ENCODE measurements at places on chromosomes 12 and 14.

- DNase-seq: peak; percentile 82
Observed at GRCh38 chr12:56193025-56193578, 3.8 kb upstream of the SMARCC2 start.

DNA sequence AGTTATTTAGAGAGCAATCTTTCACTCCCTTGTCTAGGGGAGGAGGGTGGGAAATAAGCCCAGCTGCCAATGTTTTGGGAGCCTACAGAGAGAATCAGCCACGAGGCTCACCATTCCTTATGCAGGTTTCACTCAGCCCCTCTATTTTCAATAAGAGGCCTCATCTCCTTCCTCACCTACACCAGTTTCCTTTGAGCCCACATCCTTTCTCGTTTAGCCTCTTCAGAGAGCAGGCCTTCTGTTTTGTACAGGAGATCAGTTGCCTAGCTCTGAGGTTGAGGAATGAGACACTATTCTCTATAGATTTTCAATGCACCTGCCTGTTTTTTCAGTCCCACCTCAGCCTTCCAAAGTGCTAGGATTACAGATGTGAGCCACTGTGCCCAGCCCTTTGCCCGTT, 17.9 kb downstream of the SNAPC1 start:
- DNase-seq: peak; percentile 45

DNA sequence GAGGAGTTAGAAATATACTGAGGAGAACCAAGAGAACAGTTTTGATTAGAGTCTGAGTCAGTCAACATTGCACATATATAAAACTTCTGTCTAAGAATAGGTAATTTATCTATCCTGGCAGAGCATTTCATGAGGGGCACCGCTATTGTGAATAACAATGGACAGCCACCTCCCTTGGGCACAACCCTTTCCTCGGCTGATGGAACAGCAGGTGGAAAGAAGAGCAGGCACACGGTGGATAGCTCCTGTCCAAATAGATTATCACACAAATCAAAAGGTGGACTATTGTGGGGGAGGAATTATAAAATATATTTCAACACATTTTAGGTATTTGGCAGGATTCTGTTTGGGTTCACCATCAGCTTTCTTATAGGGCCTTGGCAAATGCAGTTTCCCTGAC, 84.0 kb upstream of the PTPRB start:
- DNase-seq: no peak

- no peak for DNase-seq
Observed at GRCh38 chr12:30180602-30181001, 396.9 kb upstream of the TMTC1 start.

DNA sequence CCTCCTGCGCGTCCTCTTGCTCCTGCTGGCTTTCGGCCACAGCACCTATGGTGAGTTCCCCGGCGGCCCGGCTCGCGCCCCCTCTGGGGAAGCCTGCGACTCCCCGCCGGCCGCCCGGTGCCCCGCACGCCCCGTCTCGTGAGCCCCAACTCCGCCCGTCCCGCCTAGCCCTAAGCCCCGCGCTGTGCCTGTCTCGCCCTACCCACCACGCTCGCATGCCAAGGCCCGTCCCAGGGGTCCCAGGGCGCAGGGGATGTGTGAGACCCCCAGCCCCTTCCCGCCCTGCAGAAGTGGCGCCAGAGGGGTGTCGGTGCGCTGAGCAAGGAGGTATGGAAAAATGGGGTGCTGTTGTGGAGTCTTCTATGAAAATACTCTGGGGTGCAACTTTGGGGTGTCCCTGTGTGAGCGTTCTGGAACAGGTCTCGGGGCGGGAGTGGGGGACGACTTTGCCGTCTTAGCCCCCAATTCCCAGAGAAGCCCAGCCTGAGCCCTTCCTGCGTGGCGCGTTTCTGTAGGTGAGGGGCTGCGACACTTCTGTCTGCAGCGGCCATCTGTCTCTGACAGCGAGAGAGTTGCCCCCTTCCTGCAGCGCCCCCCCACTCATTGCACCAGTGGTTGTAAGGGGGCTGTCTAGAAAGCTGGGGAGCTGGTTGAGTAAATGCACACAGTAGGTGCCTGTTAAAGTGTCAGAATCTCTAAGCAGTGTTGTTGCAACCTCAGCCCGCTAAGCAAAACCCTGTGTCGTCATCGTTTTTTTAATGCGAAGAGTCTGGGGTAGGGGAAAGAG, 587 bp downstream of the DLK1 start:
- no peak for DNase-seq

DNA sequence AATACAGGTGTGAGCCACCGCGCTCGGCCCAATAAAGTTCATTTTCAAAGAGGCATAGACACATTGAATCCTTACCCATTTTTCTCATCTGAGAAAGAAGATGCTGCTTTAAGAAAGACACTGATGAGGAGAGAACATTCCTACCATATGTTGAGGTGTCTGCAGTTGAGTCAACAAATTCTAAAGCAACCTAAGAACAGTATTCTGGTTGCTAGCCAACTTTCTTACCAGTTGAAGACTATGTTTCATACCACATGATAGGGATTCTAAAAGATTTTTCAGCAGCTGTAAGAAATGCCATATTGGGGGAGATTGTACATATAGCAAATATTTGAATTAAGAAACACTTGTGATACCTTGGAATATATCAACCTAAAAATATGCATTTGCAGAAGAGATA, 160.1 kb downstream of the SRGAP1 start:
- no peak for DNase-seq

DNA sequence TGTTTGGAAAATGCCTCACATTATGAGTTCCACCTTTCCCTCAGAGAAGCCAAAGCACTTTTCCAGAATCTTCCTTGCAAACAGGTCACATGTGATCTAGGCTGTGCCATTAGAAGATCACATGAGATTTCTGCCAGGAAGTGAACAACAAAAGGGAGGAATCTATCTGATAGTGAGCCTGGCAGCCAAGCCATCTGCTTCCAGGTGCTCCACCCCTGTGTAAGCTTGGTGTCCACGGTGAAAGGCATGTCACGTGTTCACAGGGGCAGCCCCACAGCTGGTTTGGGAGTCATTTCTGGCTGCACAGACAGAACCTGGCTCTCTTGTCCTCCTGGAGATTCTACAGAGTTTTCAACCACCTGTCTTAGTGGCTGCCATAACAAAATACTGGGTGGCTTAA, 3.5 kb upstream of the KSR2 start:
- no peak for DNase-seq

- no peak for DNase-seq
Observed at GRCh38 chr14:68427550-68427890, 365.3 kb downstream of the ZFP36L1 start.

GRCh38 chr12:62839869-62840660, 94.9 kb downstream of the PPM1H start:
- DNase-seq: no peak

- no peak for DNase-seq
Observed at GRCh38 chr12:109127533-109128242, 11.3 kb downstream of the ACACB start.

- DNase-seq: peak; percentile 34
Observed at GRCh38 chr14:39431416-39432178, 636 bp downstream of the FBXO33 start.

- no peak for DNase-seq
Observed at GRCh38 chr12:100574187-100575074, 947 bp downstream of the GAS2L3 start.

DNA sequence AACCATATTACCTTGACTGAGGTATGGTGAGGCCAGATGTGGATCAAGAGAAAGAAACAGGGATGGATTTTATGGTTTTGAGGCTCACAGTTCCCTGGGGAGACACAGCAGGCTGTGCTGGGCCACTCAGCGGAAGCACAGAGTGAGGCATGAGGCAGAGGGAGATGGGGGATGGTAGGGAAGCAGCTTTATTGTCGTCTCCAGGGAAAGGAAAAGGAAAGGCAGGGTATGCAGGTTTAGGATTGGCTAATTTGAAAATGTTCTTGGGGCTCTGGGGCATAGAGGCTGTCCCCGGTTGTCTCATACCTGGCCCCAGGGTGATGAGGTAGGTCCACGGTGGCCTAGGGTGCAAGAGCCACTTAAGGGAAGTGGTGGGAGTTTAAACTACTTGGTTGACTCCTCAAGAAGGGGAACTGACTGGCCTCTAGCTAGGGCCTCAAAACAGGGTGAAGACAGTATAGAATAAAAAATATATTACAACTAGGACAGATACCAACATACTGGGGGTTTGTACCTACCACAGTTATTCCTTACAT, 322.8 kb downstream of the RGS6 start:
- DNase-seq: no peak

GRCh38 chr12:77222336-77222735, 157.0 kb upstream of the E2F7 start:
- no peak for DNase-seq

GRCh38 chr12:128449146-128449894, 182.3 kb downstream of the TMEM132C start:
- DNase-seq: no peak

DNA sequence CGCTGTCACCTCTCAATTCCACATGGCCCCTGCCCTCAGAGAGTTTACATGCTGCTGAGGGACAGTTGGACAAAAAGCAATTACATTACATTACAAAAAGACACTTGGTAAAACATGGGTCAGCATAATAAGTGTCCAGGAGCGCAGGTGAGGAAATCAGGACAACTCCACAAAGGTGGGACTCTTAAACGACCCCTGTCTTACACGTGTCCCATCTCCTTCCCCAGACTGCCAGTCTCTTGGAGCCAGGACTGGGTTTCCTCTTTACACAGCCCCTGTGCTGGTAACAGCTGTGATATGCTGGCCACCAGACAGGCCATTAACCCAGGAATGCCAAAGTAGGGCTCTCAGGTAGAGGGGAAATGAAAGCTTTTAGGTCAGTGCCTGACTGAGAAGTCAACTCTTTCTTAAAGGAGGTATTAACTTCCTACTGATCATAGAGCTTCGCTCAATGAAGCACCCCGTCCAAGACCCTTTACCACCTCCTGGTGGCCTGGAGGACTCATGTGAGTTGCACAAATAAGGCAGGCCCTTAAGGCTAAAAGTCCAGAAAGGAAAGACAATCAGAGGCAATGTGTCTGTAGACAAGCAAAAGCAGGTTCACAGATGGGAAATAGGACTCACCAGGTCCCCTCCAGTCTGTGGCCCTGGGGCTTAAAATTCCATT, 55.5 kb downstream of the ANO2 start:
- no peak for DNase-seq

DNA sequence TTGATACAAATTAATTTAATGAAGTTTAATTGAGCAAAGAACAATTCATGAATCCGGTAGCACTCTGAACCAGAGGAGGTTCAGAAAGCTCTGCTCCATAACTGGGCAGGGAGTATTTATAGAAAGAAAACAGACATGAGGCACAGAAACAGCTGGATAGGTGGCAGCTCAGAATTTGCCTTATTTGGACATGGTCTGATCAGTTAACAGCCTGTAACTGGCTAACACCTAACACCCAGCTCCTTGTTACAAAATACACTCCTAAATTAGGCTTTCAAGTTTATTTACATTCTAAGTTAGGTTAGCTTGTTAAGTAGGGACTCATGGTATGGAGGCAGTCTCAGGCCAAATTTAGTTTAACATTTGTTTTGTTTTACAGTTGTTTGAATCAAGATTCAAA, 67.8 kb upstream of the TMCC3 start:
- no peak for DNase-seq

- DNase-seq: no peak
Observed at GRCh38 chr14:39302124-39302810, 68.6 kb downstream of the MIA2 start.

- DNase-seq: no peak
Observed at GRCh38 chr12:3432868-3433267, 58.1 kb upstream of the PRMT8 start.

GRCh38 chr14:68666899-68667298, 126.0 kb downstream of the ZFP36L1 start:
- DNase-seq: no peak

DNA sequence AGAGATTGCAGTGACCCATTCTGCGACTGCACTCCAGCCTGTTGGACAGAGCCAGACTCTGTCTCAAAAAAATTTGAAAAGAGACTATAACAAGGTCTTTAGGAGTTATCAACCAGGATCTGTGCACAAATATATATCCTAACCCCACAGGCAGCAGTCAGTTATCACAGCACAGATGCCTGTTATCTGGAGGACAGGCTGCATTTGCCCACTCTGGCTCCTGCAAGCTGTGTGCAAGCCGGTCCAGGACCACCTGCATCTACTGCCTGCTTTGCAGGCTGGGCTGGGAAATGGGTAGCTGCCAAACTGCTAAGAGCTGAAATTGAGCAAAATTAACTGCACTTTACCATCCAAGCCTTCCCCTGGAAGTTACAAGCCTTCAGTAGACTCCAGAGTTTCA, 21.4 kb upstream of the RCOR1 start:
- no peak for DNase-seq

GRCh38 chr14:31939934-31940333, 137.2 kb upstream of the ARHGAP5 start:
- no peak for DNase-seq

DNA sequence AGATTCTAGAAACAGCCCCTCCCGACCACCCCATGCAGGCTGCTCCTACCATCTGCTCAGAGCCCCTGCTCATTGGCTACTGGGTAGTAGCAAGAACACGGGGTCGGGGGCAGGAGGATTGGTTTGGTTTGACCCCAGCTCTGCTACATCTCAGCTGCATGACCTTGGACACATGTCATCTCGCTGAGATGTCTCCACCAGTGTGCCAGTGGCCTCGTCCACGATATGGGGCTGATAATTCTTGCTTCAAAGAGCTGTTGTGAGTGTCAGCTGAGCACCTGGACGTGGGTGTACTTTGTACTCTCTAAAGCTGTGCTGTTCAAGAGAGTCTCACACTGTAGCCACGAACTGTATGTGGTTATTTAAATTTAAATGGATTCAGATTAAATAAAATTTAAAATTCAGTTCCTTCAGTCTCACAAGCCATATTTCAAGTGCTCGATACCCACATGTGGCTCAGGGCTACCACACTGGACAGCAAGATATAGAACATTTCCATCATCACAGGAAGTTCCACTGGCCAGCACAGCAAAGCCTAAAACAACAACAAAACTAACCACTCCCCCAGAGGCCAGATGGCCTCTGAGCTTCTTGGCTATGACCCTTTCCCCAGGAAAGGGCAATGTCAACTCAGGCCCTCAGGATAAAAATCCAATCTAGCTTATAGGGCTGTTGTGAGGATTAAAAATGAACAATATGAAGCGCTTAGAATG, 18.6 kb downstream of the LTBP2 start:
- DNase-seq: no peak

DNA sequence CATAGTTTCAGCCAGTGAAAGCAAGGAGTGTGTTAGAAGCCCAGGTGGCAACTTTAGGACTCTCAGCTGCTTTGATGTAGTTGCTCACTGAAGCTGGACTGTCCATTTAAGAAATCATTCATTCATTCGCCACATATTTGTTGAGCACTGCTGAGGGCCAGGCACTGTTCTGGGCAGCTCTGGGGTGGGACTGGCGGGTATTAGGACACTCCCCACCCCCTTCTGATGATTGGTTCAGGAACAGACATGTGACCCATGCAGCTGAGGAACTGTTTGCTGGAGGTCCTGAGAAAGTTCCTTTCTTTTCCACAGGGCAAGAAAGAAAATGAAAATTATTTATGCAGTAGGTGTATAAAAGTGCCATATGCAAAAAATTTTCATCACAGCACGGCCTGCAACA, 70.3 kb upstream of the CHST11 start:
- no peak for DNase-seq

GRCh38 chr12:95185072-95185471, 32.2 kb downstream of the FGD6 start:
- no peak for DNase-seq

GRCh38 chr12:79331870-79332269, 358.9 kb downstream of the PAWR start:
- no peak for DNase-seq
